ENCODE measurements at places on chromosomes 16 and 17.

- no peak for DNase-seq
Observed at GRCh38 chr16:58024486-58025350, 836 bp upstream of the MMP15 start.

DNA sequence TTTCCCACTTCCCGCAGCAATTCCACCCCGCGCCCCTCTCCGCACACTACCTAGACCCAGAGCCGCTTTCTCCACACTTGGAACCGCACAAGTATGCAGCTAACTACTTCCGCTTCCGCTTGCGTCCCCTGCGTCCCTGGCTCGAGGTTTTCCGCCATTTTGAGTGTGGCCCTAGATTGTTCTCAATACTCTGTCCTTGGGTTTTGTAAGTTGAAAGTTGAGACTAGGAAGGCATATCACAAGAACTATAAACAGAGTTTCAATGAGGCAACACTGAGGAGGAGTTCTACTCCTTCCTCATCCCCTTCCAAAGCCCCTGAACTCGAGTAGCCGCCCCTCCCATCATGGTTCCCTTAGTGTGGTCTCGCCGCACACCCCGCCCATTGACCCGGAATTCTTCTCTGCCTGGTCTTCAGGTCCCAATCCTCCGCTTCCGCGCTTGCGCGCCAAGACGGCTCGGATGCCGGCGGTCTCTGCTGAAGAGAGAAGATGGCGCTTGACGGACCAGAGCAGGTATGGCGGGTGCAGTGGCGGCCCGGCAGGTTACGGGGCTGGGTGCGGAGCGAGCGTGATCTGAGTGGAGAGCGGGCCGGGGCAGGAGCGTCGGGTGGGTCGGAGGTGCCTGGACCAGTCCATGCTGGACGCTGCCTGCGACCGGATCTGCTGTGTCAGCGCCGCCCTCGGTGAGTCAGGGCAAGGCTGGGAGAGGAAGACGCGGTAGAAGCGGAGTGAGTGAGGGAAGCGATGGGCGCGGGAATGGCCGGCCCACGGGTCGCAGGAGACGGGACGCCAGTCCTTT, at the start of the genes FTSJ3 and PSMC5:
TSS of gene FTSJ3 (minus strand) at position 662 of the 799 bp plus-strand sequence. CDS start 761 bp downstream, outside the sequence.
TSS of gene PSMC5 (plus strand) at position 430 of the 799 bp plus-strand sequence. CDS start at position 490, 60 bp downstream.
- peak; percentile 97 for DNase-seq

GRCh38 chr16:57264381-57264780, 19.3 kb downstream of the ARL2BP start:
- DNase-seq, result no peak

- DNase-seq, result no peak
Observed at GRCh38 chr16:27195076-27195741, 8.1 kb upstream of the KDM8 start.

DNA sequence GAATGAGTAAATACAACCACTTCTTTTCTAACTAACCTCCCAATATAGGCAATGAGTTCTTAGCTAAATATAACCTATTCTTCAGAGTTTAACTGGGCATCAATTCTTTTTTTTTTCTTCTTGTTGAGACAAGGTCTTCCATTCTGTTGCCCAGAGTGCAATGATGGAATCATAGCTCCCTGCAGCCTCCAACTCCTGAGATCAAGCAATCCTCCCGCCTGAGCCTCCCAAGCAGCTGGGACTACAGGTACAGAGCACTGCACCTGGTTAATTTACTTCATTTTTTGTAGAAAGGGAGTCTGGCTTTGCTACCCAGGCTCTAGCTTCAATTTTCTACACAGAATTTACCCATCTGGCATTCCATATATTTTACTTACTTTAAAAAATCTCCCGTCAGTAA, 1.1 kb downstream of the METTL16 start:
- DNase-seq, result no peak

- peak; percentile 72 for DNase-seq
Observed at GRCh38 chr17:46212634-46213435, 19.6 kb upstream of the KANSL1 start.

DNA sequence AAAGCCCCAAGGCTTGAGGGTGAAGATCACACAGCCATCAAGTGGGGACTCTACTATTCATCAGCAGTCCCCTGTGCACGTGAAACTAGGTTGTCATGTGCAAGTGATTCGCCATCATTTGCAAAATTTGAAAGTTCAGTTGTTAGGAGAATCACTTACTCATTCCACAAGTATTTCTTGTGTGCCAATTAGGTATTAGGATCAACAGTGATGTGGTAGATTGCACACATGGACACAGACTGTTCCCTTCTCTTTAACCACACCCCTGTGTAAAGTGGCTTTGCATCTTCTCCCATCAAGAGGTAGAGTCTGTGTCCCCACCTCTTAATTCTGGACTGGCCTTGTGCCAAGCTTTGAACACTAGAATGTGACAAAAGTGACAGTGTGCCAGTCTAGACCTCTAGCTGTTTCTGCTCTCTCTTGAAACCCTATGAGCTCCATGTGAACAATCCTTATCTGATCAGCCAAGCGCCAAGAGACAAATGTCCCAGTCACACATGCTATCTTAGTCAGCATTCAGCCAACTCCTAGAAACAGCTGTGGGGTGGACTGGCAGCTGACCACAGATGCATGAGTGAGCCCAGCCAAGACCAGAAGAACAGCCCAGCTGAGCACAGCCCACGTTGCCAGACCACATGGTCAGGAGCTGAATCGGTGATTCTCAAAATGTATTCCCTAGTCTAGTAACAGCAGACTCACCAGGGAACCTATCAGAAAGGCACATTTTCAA, 31.5 kb upstream of the SHISA9 start:
- DNase-seq, result no peak

GRCh38 chr16:27965801-27966200, 97.7 kb downstream of the GSG1L start:
- no peak for DNase-seq
